Esophagus squamous epithelium (tissue), 5 donors: ENCODE measurements at places on chromosomes 5 and 9. TPM values are rescaled to one million over a fixed set of nuclear protein-coding genes. Genes with fewer than 3 reads are reported as not detected.

- no peak for DNase-seq
Observed at GRCh38 chr5:79191457-79191856, 44.5 kb upstream of the JMY start.

DNA sequence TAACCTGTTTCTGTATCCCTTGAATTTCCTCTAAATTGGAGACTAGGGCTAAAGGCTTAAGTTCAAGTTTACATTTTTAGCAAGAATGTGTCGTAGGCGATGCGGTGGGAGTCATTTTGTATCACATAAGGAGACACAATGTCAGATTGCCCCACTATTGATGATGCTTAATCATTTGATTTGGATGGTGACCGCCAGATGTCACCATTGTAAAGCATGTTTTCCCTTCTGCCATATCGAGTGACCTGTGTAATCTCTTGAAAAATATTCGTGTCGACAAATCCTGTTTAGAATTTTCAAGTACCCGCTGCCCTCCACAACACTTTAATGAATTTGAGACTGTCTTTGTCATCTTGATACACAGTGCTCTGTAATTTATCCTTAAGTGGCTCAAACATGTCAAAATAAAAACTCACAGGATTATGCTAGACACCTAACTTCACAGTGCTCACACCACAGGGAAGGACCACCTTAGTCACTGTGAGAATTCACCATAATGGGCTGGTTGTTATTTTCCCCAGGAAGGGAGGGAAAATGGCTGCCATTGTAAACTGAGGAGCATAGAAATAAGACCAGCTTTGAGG lies 34.5 kb upstream of the SLC46A2 start:
- no peak for DNase-seq

DNA sequence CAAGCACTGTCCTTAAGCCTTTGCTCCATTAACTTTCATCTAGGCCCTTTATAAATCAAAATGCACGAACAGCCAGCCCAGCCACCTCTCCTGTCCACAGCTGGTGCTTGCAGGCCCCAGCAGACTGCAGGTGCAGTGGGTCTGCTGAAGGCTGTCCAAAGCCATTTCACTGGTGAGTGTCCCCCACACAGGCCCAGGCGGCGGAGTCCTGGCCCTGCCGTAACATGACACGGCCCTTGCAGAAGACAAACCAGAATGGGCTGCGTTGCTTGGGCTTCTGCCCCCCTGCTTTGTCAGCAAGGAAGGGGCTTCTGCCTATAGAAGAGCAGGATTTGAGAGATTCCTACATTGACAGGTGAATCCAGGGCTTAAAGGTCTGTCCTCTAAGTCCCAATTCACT lies 188.6 kb downstream of the NR3C1 start:
- no peak for DNase-seq

DNA sequence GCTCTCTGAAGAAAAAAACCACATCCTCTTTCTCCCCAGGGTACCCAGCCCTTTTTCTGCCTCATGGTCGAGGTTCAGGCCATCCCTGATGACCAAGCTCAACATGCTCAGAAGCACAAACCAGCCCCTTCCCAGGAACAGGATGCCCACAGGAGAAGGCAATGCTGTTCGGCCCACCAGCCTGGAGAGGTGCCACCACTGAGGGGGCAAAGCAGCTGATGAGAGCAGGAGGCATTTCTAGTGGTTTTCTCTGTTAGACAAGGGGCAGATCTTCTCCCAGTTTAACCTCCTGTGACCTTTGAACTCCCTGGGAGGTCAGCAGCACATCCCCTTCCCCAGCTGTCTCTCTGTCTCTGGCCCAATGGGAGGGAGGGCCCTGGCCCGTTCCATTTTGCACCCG lies 73.0 kb downstream of the PAX5 start:
- DNase-seq: no peak

- no peak for DNase-seq
Observed at GRCh38 chr5:124301850-124302249, 444.6 kb downstream of the ZNF608 start.

DNA sequence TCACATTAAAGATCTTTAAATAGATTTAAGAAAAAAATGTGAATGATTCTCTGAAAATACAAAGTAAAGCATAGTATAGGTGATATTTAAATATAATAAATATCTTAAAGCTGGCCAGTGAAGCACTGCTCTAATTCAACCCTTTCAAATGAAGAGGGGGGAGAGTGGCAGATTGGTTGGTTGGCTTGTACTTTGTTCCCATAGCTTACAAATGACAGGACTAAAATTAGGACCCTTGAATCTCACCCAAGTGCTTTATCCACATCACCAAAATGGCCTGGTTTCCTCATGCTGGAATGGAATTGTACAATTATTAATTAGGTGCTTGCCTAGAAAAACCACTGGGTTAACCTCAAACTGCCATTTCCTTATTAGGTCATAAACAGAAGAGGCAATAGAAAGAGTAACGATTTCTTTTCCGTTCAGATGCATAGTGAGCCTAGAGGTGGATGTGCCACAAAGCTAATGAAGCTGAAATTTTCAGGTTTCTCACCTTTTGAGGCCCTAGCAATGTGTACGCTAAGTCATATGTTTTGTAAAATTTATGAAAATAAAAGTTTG lies 354.5 kb upstream of the CDH6 start:
- DNase-seq: no peak

GRCh38 chr9:118670011-118670953 lies 699.0 kb downstream of the BRINP1 start:
- no peak for DNase-seq

- DNase-seq: no peak
Observed at GRCh38 chr5:80963966-80964481, 3.9 kb downstream of the RASGRF2 start.

DNA sequence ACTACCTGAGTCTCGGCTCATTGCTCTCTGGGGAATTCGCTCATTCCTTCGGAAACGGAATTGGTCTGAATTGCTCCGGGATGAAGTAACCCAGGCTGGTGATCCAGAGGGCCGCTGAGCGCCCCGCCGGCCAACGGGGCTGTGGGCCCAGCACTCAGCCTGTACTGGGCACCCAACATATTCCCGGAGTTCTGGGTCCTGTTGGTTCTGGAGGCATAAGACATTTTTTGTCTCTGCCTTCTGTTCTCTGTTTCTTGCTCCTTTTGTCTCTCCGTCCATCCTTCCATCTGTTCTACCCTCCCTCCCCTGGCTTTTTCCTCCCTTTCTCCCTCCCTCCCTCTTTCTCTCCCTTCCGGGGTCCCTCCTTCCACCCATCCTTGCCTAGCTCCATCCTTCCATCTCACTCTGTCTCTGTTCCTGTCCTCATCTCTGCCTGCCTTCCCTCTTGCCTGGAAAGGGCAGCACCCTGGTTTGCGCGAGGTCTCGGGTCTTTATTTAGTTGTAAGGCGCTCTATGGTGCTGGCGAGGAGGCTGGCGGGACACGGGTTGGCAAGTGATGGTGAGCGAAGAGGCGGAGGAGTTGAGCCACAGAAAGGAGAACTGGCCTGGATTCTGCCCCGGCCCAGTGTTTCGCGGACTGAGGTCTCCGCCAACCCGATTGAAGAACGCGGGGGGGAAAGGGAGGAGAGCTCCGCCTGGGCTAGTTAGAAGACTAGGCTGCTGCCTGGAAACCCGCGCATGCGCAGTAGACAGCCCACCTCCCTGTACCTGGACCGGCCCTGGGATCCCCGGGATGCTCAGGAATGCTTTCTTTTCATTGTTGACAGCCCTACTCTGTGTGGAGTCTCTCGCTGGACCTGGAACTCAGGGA lies 1468.0 kb downstream of the FOXD4L5 start:
- DNase-seq: no peak

DNA sequence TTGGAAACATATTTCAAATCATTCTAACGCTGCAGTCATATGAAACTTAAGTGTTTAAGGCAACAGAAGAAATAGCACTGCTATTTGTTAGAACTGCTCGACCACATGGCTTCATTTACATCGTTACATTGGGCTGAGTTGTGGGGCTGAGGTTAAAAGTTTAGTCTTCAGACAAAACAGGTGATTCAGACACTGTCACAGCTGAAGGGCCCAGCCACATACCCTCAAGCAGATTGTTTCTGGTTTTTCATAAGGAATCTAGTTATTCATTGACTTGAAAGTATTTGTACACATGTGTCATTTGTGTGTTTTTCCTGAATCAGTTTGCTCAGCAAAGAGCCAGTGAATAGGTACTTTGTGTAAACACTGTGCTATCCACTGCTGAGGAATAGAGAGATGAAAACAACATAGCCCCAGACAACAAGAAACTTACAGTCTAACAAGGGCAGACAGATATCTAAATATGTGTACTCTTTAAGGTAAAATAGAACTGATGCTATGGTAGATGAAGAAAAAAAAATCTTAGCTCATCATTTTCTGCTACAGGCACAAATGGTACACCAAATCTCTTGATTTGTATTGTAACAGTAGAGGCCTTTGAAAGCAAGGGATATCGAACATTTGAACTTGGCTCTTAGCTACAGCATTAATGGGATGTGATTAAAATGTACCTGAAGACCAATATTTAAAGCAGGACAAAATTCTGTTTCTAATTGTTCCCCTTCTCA lies 357.6 kb upstream of the RPS23 start:
- no peak for DNase-seq

DNA sequence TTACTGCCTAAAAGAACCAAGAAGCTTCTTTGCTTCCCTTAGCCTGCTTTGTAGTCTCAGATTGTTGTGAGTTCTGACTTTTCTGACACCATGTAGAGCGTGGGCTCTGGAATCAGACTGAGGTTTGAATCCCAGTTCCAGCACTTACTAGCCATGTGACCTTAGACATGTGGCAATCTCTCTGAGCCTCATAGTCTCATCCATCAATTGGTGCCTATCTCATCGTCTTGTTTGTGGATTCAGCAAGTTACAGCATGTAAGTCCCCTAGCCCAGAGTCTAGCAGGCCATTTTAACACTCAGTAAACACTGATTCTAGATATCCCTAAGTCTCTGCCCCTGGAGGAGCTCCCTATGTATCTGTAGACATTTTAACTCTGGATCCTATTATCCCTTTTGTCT lies 94.7 kb downstream of the ANGPTL2 start:
- DNase-seq: no peak

Gene RNF180
- 2.7 TPM for total RNA-seq

Gene PRPF4
- 16.0 TPM for total RNA-seq

Gene PAPPA
- 9.1 TPM for total RNA-seq

Gene NPR2
- total RNA-seq: 3.1 TPM

Gene LIX1
- not detected for total RNA-seq

Gene BTNL9
- 0.75 TPM for total RNA-seq

Gene LRRC70
- 3.6 TPM for total RNA-seq

Gene CER1
- not detected for total RNA-seq

Gene PCDHB4
- total RNA-seq: 0.35 TPM
